Activated CD4-positive, alpha-beta T cell treated with anti-CD3 and anti-CD28 coated beads for 36 hours (primary cell): ENCODE measurements at places on chromosomes 7 and 10.

- no peak for DNase-seq
Observed at GRCh38 chr7:137146012-137146455, 197.5 kb downstream of the PTN start.

DNA sequence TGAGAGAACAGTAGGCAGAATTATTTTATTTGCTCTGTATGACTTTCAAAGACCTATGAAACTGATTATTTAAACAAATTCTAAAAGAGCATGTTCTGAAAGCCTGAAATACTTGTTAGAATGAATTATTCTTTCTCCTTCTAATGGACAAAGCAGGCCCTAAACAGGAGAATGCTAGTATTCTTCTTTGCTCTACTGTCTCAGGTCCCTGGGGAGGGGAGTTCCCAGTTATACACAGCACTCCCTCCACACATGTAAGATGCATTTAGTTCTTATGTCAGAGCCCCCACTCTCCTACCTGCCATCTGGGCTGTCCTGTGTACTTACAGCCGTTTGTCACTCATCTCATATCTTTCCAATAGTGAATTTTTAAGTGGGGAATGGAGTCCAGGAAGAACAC, 633.5 kb upstream of the ANKRD30A start:
- no peak for DNase-seq

DNA sequence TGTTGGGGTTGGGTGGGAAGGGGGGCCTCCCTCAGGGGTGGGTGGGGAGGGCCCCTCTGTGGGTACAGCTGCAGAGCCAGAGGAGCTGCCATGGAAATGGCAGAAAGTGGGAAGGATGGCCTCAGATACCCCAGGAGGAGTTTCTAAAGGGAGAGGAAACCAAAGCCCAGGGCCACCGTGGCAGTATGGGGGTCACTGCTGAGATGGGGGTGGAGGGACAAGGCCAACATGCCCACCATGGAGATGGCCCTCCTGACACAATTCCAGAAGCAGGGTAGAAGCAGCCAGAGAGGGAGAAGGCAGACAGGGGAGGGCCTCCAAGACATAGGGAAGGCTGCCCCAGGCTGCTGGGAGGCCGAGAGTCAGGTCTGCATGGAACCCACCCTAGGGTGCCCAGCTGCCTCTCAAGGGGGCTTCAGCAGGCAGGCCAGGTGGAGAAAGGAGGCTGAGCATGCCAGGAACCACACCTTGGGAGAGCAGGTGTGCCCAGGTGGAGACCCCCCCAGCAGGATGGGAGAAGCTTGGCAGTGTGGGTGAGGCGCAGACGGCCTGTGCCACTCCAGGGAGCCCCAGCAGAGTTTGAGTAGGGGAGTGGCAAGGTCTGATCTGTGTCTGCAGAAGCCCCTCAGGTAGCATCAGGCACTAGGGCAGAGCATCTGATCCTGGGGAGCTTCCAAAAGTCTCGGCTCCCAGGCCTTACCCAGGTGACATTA, 146.8 kb downstream of the ARHGAP22 start:
- DNase-seq, result no peak

- DNase-seq, result no peak
Observed at GRCh38 chr7:155363852-155364600, 66.3 kb downstream of the INSIG1 start.

DNA sequence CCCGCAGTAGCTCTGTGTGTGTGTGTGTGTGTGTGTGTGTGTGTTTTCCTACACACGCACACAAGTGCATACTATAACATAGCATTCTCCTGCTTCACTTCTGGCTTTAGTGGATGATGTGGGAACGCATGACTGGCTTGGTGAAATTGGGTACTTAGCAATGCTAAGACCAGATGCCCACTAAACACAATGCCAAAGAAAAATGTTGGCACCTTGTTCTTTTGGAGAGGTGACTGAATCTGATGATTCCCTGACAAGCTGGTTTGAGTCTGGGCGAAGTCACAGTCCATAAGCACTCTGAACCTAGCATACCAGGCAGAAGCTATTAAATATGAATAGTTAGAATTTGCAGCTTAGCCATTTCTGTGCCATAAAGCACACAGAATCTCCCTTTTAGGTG, 68.0 kb upstream of the CDCA7L start:
- no peak for DNase-seq

GRCh38 chr7:123581162-123581459, 20.5 kb upstream of the ASB15 start:
- DNase-seq, result no peak

- DNase-seq, result no peak
Observed at GRCh38 chr7:81662531-81662930, 107.3 kb downstream of the HGF start.

GRCh38 chr7:114864278-114864677, 57.6 kb upstream of the MDFIC start:
- DNase-seq, result no peak

GRCh38 chr7:94288096-94288495, 106.6 kb upstream of the COL1A2 start:
- no peak for DNase-seq

DNA sequence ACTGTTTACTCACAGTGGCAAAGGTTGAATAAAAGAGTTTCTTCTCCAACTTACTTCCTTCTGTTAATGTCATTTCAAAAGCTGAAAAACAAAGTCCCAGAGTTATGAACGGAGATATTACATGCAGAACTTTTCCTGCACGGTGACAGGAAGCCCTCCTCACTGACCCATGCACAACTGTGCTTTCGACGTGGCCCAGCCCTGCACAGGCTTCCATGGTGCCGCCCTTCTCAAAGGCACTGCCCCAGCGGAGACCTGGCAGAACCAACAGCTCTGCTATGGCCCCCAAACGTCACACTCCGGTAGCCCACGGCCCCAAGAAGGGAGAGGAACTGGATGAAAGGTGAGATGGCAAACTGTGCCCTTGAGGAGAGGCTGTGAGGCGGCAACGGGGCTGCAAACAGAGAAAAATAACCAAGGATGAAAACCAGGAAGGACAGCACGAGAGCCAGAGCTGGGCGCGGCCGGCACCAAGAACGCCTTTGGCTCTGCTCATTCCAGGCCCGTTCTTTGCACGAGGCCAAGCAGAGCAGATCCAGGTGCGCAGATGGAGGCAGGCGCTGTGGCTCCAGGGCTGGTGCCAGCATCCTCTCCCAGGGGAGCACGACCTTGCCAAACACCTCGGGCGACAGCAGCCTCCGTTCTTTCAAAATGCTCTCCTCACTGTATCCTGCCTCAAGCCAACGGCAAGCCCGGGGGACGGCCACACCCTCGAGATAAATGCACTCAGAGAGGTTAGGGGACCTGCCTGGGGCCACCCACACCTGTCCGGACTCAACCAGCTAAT, 7.0 kb upstream of the FUOM start:
- DNase-seq, result no peak

GRCh38 chr7:20112696-20113095, 104.5 kb downstream of the MACC1 start:
- DNase-seq, result no peak

- DNase-seq, result no peak
Observed at GRCh38 chr7:6293202-6293601, 20.8 kb upstream of the CYTH3 start.

- DNase-seq, result no peak
Observed at GRCh38 chr7:29329686-29330085, 135.1 kb downstream of the CHN2 start.

DNA sequence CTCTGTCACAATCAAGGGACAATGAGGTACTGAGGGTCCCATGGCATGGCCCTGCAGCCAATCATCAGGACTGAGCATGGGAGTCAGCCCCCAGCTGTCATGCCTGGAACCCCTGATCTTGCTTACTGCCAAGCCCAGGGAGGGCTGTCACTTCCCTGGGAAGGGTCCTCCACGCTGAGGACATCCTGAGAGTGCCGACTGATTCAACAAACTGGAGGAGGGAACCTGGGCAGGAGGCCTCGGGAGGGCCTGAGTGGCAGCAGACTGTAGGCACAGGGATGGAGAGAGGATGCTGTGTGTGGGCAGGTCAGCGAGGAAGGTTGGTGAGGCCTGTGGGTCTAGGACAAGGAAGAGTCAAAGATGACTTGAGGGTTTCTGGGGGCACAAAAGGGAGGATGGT, 154.3 kb downstream of the ZNF248 start:
- DNase-seq, result no peak

DNA sequence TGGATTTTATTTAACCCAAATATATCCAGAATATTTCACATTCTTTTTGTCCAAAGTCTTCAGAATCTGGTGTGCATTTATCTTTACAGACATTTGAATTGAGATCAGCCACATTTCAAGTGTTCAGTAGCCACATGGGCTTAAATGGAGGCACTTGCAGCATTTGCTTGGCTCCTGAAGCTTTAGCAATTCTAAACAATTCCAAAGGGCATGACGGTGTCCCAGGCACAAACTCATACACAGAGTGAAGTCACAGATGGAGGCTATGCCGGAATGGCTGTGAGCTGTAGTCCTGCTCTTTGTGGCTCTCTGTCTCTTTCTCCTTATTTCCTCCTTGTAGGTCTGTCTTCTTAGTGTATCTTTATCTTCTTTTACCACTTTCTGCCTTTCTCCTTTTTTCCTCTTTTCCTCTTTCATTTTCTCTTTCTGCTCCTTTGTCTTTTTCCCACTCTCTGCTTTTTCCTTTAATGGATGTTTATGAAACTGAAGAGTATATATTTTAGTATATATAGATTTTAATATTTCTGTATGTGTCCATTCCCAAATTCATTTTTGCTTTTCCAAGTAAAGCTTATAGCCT, 7.7 kb downstream of the AGBL3 start:
- DNase-seq, result no peak

GRCh38 chr10:35126062-35126529, 550 bp upstream of the CREM start:
- no peak for DNase-seq

DNA sequence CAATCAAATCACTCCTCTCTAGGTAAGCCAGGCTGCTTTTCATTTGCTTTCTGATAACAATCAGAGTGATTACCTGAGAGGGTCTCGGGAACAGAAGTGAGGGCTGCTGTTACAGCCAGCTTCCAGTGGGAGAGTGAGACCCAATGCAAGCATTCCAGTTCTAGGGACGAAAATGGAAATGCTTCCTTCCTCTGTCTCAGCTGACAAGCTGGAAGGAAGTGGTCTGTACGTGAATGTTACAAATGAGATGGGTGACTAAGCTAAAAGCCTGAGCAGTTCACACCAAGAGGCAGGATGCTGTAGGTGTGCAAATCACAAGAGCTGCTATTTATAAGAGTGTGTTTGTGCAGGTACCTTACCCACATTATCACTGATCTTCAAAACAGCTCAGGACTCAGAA, 772.4 kb downstream of the GRID1 start:
- no peak for DNase-seq

GRCh38 chr7:139714163-139714901, 63.5 kb downstream of the HIPK2 start:
- no peak for DNase-seq

GRCh38 chr7:94588075-94588474, 67.9 kb downstream of the SGCE start:
- no peak for DNase-seq

DNA sequence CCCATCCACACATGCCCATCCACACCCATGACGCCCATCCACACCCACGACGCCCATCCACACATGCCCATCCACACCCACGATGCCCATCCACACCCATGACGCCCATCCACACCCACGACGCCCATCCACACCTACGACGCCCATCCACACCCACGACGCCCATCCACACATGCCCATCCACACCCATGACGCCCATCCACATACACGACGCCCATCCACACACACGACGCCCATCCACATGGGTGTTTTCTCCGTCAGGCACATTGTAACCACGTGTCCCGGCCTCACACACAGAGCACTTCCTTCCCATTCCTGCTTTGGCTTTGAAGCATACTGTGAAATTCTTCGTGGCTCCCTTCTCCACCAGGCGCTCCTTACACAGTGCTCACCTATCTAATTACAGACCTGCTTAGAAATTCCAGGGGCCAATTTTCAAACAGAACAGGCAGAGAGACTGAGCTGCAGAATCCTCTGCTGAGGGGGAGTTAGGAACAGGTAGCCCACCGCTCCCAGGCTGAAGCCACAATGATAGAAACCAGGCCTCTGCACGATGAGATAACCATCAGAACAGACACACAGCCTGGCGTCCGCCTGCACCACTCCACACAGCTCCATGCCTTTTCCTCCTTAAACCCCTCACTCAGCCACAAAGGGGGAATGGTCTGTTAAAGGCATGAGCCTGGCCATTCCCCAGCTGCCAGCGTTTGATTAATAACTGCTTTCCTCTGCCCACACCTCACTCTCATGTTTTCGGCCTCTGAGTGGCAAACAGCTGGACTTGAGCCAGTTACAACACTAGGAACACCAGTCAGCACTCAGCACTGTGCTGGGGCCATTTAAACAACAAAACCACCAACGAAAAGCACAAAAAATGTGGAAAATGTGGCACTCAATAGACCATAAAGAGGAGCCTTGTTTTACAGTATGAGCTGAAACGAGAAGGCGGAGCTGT, 501.6 kb downstream of the PTPRN2 start:
- DNase-seq, result no peak

DNA sequence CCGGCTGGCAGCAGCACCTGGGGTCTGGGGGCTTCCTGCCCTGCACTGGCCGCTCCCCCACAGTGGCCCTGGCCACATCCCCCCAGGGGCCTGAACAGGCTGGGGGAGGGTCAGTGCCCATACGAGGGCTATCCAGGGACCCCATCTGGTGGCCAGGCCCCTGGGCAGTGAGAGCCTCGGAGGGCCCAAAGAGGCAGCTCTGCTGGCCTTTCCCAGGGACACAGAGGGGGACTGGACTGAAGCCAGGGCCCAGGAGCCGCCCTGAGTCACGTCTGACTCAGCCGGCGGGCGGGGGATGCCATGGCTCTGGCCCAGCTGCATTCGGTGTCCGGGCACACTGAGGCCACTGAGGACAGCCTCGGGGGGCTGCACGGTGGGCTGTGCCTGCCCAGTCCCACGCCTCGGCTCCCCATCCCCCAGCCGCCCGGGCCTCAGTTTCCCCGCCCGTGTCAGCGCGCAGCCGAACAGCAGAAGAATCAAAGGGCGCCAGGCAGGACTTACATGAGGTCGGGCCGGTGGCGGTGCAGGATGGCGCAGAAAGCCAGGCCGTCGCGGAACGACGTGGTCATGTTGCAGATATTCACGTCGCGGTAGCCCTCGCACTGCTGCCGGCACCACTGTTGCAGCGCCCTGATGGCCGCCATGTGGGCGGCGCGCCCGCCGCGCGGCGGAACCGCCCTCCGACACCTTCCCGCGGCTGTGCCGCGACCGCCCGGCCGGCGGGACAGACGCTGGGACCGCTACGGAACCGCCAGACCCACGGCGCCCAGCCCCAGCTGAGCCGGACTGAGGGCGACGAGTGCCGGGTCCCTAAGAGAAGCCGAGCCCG, at the start of gene MICALL2:
MICALL2 (minus strand) TSS at position 788 of the 829 bp plus-strand sequence; CDS start at position 644, 144 bp downstream.
- peak; percentile 68 for DNase-seq

- DNase-seq, result no peak
Observed at GRCh38 chr7:13821152-13821787, 168.2 kb downstream of the ETV1 start.

- no peak for DNase-seq
Observed at GRCh38 chr7:112204499-112205342, 1.5 kb downstream of the DOCK4 start.

- no peak for DNase-seq
Observed at GRCh38 chr10:28307267-28307666, 4.4 kb upstream of the MPP7 start.

DNA sequence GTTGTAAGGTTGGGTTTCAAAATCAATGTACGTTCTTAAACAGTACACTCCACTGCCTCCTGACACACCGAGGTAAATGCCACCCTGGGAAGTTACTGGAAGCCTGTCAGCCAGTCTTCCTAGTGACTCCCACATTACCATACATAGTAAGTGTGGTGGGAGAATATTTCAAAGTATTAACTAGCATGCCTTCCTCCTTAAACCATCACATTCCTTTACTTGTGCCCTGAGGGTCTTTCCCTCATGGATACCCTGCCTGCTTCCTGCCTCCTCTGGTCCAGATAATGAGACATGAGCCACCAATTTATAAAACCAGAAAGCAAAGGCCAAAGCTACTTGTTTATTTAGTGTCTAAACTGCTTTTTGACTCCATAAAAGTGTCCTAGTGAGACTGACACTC, 23.3 kb upstream of the SORCS3 start:
- no peak for DNase-seq
